ENCODE measurements at places on chromosomes 1 and 21. TPM values are rescaled to one million over a fixed set of nuclear protein-coding genes. Genes with fewer than 3 reads are reported as not detected.

The FGR gene
- not detected for total RNA-seq

The SPATA21 gene
- total RNA-seq = not detected

The FCAMR gene
- not detected for total RNA-seq

The NMNAT1 gene
- total RNA-seq = 12.3 TPM

Data from smooth muscle cell of the coronary artery (primary cell).